ENCODE measurements at places on chromosomes 6 and 20.

DNA sequence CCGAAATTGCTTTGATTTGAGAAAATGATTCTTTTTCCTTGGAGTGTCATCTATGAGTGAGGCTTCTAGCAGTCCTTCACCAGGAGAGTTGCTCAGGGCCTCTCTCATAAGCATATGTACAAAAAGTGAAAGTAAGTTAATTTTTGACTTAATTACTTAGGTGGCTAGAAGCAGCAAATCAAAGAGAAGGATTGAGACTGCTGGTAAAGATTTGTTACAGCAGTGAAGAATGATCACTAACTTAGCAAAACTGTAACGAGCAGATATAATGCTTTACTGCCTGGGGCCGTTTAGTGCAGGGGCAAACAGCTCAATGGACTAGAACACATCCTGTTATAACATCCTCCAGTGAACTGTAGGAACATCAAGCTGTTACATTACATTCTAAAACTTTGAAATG, 167.8 kb upstream of the RIPOR2 start:
- no peak for DNase-seq

DNA sequence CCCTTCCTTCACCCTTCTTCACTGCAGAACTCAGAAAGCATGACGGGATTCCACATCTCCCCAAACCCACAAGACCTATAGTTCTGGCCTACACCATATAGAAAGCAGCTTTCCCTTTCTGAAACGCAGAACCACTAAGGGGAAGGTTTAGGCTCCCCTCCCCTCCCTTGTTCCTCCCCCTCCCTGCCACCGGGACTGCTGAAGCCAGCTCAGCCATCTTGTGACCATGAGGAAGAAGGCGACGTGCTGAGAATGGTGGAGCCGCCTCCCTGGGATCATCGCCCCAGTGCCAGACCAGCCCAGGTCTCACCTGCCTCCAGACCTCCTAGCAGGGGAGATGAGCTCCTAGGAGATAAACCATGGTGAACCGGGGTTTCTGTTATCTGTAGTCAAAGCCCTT, 19.6 kb downstream of the SERPINB6 start:
- no peak for DNase-seq

DNA sequence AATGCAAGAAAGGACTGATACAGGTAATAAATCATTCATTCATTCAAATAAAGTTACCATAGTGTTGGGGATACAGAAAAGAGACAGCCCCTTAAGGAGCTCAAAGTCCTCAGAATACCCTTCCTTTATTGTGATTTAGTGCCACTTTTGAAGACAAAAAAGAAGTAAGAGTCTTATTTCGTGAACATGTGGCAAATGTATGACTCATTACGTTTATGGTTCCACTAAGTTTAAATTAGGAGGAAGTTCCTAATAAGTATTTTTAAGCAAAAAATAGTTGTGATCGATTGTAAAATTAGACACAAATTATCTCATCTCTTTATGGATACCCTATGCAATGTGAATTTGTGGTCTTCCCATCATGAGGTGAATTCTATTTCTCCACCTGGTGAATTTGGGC, 38.5 kb upstream of the GCLC start:
- DNase-seq, result no peak

- no peak for DNase-seq
Measured at GRCh38 chr20:23048283-23049200, 930 bp downstream of the THBD start.

DNA sequence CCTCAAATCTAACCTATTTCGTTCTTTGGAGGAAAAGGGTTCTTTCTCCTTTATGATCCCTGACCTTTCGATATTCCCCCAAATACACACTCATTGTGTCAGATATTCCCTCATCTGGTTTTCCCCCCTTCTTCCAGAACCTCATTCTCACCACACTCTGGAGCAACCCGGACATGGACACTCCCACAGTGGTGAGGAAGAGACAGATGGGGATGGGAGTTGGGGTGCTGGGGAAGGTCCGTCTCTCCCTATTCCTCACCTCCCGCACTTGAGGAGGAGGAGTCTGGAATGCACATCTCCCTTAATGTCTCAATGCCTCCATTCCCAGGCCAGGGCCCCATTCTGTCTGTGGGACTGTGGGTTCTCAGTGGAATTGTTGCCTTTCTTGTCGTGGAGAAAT, 1.3 kb downstream of the SLC39A7 start:
- DNase-seq, result no peak

GRCh38 chr20:37538003-37538402, 10.3 kb upstream of the BLCAP start:
- no peak for DNase-seq

GRCh38 chr20:8658103-8658502, 410.8 kb upstream of the PLCB4 start:
- DNase-seq, result no peak

DNA sequence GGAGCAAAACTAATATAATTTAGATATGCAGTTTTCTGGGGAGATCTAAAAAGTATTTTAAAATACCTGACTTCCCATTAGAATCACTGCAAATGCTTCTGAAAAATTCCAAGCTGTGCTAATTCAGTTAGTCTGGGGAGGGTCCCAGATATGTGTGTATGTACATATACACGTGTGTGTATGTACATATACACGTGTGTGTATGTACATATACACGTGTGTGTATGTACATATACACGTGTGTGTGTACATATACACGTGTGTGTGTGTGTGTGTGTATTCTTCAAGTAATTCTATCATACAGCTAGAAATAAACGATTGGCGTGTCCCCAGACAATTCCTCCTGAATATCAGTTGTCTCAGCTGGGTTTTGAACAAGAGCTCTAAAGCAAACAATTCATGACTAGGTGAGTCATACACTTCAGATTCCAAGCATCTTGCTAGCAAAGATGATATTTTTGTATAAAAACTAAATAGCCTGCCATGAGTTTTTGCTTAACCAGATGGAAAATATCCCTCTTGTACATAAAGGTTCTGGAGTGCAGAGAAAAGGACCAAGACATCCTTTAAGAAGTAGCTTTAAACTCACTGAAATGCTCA, 58.2 kb downstream of the SPACA1 start:
- DNase-seq, result no peak

GRCh38 chr20:31838646-31839292, 6.6 kb downstream of the FOXS1 start:
- no peak for DNase-seq

All from anterior cingulate cortex (tissue), 58 donors.